ENCODE measurements at places on chromosomes 1 and 21.

GRCh38 chr1:79822053-79822452 lies 815.5 kb upstream of the ADGRL4 start:
- DNase-seq: no peak

- DNase-seq: no peak
These were observed 427.0 kb downstream of the HLX start for GRCh38 chr1:221306239-221306638.

DNA sequence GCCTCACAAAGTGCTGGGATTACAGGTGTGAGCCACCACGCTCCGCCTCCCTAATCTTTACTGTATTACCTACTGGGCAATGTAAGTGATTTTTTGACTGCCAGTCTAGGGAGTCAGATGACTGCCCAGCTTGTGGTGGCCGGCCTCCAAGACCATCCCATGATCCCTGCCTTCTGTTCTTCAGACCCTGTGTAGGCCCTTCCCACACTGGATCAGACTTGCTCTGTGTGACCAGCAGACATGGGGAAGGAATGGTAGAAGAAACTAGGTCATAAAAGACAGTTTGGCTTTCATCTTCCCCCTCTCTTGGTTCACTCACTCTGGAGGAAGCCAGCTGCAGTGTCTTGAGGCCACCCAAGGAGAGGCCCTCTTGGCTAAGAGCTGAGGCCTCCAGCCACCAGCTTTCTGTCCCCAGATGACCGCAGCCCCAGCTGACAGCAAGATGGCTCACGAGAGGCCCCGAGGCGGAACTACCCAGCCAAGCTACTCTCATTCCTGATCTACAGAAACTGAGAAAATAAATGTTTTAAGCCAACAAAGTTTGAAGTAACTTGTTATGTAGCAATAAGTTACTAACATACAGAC lies 14.5 kb upstream of the CBR3 start:
- DNase-seq: no peak

GRCh38 chr1:222065234-222065633 lies 323.3 kb upstream of the DUSP10 start:
- no peak for DNase-seq

GRCh38 chr1:13892198-13892597 lies 192.2 kb downstream of the PRDM2 start:
- no peak for DNase-seq

DNA sequence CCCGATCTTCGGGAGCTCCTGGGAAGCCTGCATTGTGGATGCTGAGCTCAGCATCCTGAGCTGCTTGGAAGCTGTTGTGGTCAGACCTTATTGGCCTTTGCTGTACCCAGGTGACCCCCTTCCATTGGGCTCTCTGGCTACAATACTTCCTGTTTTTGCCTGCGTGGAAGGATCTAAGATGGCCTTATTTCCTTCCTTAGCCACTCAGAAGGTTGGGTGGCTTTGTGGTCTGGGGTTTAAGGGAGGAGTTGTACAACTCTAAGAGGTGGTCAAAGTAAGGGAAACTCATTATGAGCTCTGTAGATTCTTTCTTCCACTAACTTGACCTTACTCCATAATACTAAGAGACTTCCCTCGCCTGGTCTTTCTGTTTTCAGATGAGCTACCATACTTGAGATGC lies 17.7 kb downstream of the PFKFB2 start:
- no peak for DNase-seq

Measured in NK-92 treated with Interleukin-12 subunit alpha and Interleukin-12 subunit beta, amount 100 ng/mL, for 24 hours (cell line).